Fibroblast of pulmonary artery (primary cell): ENCODE measurements at places on chromosomes 11 and 22.

- no peak for DNase-seq
These were observed 111.8 kb upstream of the MTMR2 start for GRCh38 chr11:96035740-96036078.

- DNase-seq: no peak
These were observed 88.1 kb downstream of the SBF2 start for GRCh38 chr11:10205928-10206327.

GRCh38 chr11:34987617-34988016 lies 71.2 kb downstream of the PDHX start:
- DNase-seq: no peak

DNA sequence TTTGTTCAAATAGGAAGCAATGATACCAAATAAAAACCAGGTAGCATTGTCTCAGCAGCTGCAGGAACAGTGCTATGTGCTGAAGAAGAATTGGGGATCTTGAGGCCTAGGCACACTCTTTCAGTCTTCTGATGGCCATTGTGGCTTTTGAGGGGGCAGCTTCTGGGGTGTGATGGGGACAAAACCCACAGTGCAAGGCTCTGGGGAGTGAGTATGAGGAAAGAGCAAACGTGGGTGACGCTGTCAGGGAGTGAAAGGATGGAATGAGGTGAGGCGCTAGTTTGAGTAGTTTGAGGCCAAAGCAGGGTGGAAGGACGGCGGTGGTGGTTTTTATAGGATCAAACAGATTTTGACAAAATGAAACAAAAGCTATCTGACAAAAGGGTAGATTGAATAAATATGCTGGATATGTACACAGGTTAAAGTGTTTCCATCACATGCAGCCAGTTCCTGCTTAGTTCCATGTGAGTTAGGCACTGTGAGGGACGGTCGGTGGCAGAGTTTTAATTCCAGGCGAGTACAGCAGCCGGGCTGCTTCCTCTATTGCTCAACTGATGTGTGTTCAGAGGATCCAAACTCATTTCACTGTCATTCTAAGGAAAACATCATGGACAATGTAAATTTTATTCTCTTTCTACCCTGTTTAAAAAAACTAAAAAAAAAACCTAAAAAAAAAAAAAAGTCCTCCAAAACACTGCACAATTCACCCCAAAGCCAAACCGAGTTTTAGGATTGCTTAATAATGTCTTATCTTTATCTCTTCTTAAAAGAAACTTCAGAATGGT lies 18.9 kb downstream of the ADAMTS15 start:
- DNase-seq: no peak

DNA sequence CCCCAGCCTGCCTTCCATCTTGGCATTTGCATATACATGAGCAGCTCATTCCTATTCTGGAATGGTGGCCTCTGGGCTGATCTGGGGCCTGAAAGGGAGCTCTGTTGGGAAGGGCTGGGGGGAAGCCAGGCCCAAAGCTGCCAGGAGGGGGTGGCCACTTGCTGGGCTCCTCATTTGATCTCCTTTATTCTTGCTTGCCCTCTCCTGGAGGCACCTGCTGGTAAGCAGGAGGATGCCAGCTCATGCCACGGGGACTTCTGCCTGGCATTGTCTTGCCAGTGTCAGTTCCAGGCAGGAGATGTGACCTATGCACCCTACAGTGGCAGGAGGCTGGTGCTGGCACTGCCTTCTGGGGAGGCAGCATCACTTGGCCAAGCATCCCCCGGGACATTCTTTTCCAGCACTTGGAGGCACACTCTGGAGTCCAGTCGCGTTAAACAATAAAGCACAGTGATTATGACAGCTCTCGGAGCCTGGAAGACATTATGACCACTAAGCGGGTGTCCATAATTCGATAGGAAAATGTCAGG lies 128.3 kb downstream of the NTM start:
- DNase-seq: no peak

- DNase-seq: no peak
These were observed 890.5 kb downstream of the BRD1 start for GRCh38 chr22:48937032-48937639.

DNA sequence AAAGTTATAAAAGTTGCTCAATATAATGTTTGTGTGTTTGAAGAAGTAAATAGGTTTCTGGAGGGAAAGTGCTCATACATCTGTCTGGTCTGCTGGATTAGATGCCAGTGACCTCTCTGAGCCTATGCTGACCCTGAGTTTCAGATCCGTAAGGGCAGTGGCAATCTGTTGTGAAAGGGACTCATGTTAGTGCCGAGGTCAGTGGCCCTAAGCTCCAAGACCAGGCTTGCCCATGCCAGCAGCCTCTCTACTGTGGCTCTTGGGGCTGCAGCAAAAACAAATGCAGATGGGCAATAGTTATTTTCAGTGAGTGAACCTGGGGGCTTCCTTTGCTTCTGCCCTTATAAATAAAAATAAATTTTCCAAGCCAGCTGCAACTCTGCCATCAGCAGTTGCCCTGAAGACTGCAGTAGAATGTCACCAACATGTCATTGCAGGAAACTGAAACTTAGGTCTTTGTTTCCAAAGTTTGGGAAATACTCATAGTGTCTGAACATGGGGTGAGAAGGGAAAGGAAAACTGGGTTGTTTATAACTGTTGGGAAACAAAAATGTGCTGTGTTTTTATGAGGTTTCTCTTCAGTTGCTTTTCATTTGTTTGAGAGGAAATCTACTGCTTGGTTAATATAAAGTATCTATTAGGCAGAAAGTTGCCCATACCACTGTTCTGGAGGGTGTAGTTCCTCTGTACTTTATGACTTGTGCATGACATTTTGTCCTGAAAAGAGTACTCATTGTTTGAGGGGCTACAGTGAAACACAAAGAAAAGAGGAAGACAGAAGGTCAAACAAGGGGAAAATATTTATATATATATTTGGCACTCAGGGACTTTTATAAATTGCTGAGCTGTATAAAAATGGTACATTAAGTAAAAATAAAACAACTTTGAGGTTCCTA lies 9.5 kb upstream of the MS4A4E start:
- DNase-seq: no peak

- DNase-seq: peak; percentile 98
These were observed 143.0 kb upstream of the SORL1-AS1 start for GRCh38 chr11:121595717-121596161.

DNA sequence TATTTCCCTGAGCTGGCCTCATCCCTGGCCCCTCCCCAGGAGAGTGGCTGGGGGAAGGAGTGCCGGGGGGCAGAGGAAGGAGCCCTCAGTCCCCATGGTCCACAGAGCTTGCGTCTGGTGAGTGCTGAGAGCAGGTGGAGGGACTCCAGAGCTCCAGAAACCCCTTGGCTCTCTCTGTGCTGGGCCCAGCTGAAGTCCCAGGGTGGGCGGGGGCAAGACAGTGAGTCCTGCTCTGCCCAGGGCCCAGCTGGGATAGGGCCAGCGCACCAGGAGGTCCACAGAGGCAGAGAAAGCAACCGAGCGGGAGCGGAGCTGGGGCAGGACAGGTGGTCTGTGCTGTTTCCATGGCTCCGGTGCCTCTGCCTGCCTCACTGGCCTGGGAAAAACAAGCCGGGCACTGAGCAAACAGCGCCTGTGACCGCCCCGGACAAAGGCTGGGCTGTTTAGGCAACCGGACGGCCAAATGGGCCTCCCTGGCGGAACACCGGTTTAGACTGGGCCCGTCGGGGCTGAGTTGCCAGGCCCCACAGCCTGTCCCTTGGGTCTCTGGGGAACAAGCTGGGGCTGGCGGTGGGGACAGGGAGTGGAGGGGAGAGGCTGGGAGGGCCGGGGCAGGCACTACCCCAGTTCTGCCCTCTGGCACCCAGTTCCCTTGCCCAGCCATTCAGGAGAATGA lies 34.1 kb upstream of the WNT7B start:
- no peak for DNase-seq
